ENCODE measurements at places on chromosomes 3 and 15.

- DNase-seq, result no peak
Observed at GRCh38 chr15:100495861-100496260, 32.9 kb downstream of the CERS3 start.

GRCh38 chr3:110856916-110857315 is 214.7 kb upstream of the NECTIN3 start:
- DNase-seq, result no peak

GRCh38 chr15:34160735-34161134 is 49.2 kb downstream of the KATNBL1 start:
- no peak for DNase-seq

- no peak for DNase-seq
Observed at GRCh38 chr3:189502676-189503257, 128.4 kb upstream of the TP63 start.

DNA sequence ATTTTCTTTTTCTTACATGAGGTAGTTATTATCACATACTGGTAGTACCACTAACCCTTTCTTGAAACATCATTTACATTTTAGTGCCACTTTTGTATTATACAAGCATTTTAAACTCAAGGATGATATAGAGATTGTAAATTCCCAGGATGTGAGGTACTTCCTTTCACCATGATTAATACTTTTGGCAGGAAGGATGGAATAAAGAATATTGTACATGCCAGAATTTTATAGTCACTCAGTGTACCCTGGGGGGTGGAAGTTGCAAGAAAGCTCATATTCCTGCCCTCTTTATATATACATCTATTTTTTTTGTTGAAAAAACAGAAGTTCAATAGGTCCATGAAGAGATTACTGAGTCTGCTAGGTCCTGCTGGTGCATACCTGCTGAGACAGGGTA is 141.0 kb upstream of the PLSCR5 start:
- DNase-seq, result no peak

DNA sequence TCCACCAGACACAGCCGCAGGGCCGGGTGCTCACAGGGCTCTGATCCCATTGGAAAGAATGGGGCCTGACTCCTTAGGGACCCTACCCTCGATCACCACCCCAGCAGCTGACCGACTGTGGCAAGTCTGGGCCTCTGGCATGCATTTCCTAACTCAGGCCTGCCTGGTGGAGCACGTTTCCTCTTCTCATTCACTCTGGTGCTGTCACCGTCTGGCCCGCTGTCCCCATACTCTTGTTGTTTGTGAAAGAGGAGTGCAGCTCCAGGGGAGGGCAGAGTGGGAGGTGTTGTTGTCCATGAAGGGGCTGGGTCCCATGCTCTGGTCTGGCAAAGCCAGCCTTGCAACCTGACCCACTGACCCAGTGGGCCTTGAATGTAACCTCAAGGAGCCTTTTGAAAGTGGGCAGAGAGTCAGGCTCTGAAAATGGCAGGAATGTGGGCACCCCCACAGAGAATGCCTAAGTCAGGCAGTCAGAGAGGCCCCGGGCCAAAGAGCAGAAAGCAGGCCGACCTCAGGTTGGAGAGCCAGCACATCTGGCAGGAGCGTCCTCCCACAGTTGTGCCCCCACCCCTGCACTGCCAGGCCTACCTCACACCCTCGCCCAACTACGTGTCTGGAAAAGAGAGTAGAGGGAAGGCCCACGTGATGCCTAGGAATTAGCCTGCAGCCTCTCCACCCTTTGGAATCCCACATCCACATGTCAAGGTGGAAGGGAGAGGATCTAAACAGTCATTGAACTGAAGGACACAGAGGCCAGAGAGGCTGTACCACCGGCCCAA is 10.9 kb downstream of the SEMA7A start:
- no peak for DNase-seq

- DNase-seq, result no peak
Observed at GRCh38 chr15:29880341-29880740, 58.1 kb upstream of the TJP1 start.

DNA sequence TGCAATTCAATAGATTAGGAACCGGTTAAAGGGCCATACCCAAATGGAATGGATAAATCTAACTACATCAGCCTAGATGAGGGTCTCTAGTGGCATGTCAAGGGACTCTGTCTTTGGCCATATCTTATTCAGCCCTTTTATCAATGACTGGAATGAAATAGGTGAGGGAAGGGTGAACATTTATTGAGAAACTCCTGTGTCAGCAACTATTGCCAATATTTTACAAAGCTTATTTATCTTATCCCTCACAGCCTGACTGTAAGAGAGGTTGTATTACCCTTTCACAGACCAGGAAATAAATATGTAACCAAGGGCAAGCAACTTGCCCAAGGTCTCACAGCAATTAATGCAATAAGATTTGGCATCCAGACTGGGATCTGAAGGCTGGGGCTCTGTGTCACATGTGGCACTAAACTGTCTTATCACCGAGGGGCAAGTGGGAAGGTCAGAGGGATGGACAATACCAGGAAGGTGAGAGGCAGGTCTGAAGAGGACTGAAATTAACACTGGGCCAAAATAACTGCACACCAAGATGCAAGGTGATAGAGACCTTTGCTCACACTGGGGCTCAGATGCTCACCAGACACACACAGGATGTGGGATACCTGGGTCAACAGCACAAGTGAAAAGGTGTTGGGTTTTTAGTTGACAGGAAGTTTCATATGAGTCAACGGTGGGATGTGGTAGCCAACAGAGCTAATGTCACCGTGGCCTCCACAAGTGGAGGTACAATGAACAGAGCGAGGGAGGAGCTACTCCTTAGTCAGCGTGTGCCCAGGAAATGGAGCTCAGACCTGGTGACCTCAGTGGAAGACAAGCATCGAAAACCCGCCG is 261.3 kb downstream of the RPLP1 start:
- no peak for DNase-seq

GRCh38 chr15:59594991-59595390 is 16.6 kb upstream of the GCNT3 start:
- no peak for DNase-seq

GRCh38 chr3:39269528-39269927 is 10.3 kb downstream of the CX3CR1 start:
- no peak for DNase-seq

DNA sequence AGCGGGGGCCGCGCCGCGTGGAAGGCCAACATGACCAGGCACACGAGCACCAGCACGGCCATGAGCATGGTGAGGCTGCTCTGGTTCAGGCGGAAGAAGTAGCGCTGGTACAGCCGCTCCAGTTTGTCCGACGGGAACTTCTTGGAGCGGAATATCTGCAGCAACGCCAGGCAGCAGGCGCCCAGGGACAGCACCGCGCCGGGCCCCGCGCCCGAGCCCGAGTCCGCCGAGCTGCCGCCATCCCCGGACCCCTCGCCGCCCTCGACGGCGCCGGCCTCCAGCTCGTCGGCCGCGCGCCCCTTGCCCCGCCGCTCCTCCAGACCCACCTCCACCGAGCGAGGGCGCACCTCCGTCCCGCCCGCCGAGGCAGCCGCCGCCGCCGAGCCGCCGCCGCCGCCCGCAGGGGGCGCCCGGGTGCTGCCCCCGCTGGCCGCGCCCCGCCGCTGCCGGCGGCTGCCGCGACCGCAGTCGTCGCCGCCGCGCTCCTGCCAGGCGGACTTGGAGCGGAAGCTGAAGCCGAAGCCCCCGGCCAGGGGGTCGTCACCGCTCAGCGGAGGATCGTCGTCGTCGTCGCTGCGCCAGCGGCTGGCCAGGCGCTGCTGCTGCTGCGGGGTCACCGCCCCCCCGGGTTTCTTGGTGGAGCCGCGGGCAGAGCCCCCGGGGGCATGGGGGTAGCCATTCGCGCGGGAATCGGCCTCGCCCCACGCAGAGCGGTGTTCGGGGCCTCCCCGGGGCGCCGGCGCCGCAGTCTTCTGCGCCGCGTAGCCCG is 957 bp downstream of the ADCY5 start:
- no peak for DNase-seq

DNA sequence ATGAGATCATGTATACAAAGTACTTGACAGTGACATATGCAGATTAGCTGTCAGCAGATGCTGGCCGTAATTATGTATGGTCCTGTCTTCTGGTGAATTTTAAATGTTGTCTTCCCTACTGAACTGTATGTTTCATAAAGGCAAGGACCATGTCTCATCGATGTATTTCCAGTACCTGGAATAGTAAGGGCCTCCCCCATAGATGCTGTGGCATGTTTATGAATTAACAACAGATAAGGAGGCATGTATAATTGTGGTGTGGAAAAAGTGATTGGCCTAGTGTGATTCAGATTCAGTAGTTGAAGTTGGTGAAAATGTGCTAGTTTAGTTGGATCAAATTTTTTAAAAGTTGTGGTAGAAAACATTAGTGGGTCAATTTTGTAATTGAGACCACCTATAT is 202.7 kb upstream of the SLC2A2 start:
- DNase-seq, result no peak

DNA sequence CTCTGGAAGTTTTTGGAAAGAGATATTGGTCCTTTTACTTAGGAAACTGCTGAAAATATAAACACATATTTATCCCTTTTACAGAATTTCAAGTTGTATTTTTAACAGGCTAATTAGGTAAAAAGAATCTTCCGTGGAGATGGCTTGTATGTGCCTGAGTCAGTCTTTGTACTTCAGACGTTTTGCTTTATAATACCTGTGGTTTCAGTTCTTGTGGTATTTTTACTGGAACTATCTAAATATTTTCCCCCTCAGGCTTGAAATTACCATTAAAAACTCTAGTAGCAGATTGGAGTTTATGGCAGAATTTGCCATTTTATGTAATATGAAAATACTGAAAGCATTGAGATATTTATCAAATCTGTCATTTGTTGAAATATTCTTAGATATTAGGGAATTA is 151.6 kb upstream of the CGNL1 start:
- DNase-seq, result no peak

GRCh38 chr15:58551764-58552504 is 120.1 kb downstream of the LIPC start:
- no peak for DNase-seq

DNA sequence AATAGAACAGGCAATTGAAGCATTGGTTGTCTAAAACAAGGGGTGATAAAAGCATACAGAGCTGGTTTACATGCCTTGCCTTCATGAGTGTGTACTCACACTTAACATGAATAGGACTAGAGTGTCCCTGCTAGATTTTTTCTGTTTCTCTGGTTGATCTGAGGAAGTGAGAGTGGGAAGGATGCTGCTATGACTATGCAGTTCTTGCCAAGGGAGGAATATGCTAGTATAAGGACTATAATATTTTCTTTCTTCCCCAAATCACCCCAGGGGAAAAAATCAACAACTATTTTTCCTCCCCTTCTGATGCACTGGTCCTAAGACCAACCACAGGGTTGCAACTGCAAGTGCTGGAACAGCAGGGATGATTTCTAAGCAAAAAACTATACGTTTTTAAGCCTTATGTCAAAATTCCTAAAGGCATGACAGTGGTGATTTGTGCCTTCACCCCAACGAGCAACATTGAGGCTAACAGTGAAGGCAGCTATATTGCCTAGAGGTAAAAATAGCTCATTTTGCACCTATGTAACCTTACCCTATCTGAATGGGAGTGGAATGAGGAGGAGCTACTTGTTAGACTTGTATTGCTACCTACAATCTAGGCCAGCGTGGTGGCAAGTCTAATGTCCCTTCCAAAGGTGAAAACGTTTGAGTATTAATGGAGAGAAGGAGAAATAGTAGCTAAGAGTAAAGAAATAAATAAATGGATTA is 33.5 kb upstream of the USP8 start:
- DNase-seq, result no peak

GRCh38 chr15:94674296-94674695 is 442.9 kb downstream of the MCTP2 start:
- no peak for DNase-seq

GRCh38 chr15:76904461-76905012 is 603 bp downstream of the SCAPER start:
- DNase-seq, result no peak

DNA sequence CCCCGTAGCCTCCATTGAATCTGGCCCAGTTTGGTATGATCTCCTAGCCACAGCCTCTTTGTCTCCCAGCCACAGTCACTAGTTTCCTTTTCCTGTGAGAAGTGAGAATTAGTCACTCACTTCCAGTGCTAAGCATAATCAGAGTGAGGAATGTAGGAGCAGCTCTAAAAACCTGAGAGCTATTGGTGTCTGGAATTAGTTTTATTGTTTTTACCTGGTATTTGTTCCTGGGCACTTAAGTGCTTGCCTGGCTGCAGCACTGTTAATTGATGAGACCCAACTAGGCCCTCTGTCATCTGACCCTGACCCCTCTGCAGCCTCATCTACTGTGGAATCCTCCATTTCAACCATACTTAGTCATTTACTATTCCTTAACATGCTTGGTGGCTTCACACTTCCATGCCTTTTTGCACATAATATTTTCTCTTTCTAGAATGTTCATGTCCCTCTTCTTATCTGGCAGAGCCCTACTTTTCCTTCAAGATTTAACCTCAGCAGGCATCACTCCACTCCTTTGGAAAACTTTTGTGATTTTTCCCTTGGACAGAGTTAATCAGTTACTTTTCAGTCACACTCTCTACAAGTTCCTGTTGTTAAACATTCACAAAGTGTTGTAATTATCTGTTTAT is 48.8 kb downstream of the PDE8A start:
- DNase-seq, result no peak

GRCh38 chr3:157142315-157142714 is 17.6 kb downstream of the CCNL1 start:
- no peak for DNase-seq

- no peak for DNase-seq
Observed at GRCh38 chr3:128448491-128448890, 18.2 kb downstream of the DNAJB8 start.

GRCh38 chr15:70643783-70644125 is 119.6 kb downstream of the UACA start:
- DNase-seq, result no peak

- no peak for DNase-seq
Observed at GRCh38 chr3:180447136-180447535, 154.8 kb upstream of the TTC14 start.

- no peak for DNase-seq
Observed at GRCh38 chr3:190877925-190878324, 15.4 kb upstream of the GMNC start.

DNA sequence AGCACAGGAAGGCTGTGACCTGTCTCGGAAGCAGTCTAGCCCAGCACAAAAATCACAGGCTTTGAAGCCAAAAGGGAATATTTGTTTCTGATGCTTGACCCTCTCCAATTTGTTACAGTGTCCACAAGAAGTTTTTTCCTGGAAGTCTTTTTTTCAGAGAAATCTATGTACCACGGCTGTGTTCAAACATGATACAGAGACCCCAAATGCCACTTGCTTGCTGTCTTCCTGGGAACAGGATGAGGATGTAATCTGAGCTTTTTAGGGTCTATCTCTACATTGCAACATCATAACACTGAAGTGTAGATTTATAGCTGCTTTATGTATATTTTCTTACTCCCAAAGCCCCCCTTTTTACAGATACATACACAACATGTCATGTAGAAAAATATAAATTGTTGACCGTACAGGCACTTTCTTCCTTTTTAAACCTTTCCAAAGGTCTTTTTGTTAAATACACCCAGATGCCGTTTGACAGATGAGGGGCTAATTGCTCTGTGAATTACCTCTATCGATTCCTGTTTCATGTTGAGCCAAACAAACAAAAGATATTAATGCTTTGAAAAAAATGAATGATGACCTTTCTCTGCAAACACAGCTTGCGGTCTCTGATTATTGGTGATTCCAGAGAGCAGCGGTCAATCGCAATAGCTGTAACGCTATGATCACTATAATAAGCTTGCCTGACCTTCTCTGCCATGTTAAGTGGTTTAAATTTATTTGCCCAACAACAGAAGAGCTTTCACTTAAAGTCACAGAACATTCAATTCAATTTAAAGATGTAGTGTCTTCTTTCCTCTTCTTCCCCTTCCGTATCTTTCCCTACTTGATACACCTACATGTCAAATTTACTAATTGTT is 875.9 kb upstream of the NR2F2 start:
- DNase-seq, result no peak

- DNase-seq, result no peak
Observed at GRCh38 chr15:74958320-74958907, 1.8 kb upstream of the RPP25 start.

Measured in NCI-H510A (cell line).